H54 (cell line): ENCODE measurements at places on chromosomes 2 and 18.
A peak's percentile ranks its signal among the peaks of the same experiment; 100 is the strongest.

- DNase-seq = peak; percentile 22
Measured at GRCh38 chr2:62596061-62596921, 90.3 kb upstream of the TMEM17 start.

GRCh38 chr2:22454826-22455485, 930.0 kb upstream of the KLHL29 start:
- DNase-seq = no peak

- no peak for DNase-seq
Measured at GRCh38 chr2:198044777-198045176, 240.4 kb downstream of the PLCL1 start.

GRCh38 chr2:132439703-132440398, 23.2 kb downstream of the GPR39 start:
- DNase-seq = no peak

GRCh38 chr18:63975628-63976027, 5.7 kb downstream of the SERPINB8 start:
- DNase-seq = no peak

GRCh38 chr2:25198209-25198525, 29.8 kb upstream of the POMC start:
- DNase-seq = no peak

DNA sequence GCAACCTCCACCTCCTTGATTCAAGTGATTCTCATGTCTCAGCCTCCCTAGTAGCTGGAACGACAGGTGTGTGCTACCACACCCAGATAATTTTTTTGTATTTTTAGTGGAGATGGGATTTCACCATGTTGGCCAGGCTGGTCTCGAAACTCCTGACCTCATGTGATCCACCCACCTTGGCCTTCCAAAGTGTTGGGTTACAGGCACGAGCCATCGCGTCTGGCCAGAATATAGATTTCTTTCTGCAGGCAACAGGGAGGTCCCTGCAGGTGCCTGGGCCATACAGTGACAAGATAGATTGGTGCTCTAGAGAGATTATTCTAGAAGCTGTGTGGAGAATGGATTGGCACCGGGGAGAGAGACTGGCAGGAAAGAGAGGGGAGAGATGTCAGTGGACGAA, 13.3 kb downstream of the PLCD4 start:
- DNase-seq = no peak

DNA sequence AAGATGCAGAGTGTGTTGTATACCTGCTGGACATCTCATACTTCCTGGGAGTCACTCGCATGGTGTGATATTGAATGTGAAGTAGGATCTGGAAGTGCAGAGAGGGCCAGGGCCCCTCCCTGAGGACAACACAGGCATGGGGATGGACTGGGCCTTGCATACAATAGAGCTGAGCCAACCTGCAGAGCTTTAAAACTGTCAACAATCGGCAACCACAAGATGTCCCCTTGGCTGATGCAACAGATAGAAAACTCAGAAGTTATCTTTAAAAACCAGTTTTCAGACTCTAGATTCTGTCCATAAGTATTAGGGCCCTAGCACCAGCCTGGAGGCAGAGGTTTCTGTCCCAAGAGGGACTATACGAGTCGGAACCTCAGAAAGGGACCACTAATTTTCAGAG, 19.7 kb downstream of the EVA1A start:
- DNase-seq = no peak

DNA sequence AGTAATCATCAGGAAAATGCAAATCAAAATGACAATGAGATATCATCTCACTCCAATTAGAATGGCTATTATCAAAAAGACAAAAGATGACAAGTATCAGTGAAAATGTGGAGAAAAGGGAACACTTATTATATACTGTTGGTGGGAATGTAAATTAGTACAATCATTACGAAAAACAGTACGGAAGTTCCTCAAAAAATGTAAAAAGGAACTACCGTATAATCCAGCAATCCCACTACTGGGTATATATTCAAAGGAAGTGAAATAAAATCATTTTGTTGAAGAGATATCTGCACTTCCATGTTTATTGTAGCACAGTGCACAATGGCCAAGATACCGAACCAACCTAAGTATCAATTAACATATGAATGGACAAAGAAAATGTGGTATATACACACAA, 52.4 kb upstream of the TEX51 start:
- no peak for DNase-seq

DNA sequence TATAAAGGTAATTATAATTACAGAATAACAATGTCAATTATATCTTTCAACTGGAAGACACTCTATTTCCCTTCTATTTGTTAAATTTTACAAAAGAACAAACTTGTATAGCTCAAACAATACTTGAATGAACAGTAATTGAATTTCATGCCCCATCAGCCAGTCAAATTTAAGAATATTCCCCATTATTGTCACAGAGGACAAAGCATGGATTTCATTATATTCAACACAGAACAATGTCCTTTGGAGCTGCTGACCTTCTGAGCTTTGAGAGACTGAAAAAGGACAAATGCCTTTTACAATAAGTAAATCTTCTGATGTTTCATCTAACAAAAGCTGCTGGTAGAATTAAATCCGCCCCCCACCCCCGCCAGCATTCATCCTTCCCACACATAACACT, 187.5 kb upstream of the MC4R start:
- DNase-seq = no peak

GRCh38 chr2:207126724-207127308, 38.9 kb downstream of the KLF7 start:
- DNase-seq = no peak

- DNase-seq = no peak
Measured at GRCh38 chr18:62682371-62682770, 33.0 kb upstream of the PHLPP1 start.

DNA sequence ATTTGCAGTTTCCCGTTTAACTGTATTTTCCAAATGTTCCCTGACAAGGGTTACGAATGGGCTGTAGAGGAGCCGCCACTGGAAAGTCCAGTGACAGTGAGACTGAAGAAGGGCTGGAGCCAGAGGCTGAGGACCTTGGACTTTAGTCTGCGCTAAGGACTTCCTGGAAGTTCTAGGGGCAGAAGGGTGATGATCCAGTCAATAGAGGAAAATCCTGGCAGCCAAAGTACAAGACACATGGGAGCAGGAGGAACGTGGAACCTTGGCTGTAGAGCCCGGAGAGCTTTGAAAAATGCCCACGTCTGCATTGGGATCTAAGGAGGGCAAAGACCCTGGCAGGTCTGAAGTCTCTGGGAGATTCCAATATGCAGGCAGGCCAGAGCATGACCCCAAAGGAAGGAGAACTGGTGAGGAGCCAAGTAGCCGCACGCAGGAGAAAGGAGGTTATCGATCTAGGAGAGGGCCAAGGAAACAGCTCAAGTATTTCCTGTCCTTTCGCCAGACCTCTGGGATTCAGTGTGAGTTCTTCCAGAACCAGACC, 28.5 kb downstream of the MBP start:
- no peak for DNase-seq

- peak; percentile 47 for DNase-seq
Measured at GRCh38 chr2:47274054-47274782, 119.1 kb upstream of the STPG4 start.

GRCh38 chr18:57901825-57902589, 98.9 kb upstream of the ATP8B1 start:
- no peak for DNase-seq

GRCh38 chr2:13260402-13260801, 543.7 kb downstream of the TRIB2 start:
- no peak for DNase-seq

DNA sequence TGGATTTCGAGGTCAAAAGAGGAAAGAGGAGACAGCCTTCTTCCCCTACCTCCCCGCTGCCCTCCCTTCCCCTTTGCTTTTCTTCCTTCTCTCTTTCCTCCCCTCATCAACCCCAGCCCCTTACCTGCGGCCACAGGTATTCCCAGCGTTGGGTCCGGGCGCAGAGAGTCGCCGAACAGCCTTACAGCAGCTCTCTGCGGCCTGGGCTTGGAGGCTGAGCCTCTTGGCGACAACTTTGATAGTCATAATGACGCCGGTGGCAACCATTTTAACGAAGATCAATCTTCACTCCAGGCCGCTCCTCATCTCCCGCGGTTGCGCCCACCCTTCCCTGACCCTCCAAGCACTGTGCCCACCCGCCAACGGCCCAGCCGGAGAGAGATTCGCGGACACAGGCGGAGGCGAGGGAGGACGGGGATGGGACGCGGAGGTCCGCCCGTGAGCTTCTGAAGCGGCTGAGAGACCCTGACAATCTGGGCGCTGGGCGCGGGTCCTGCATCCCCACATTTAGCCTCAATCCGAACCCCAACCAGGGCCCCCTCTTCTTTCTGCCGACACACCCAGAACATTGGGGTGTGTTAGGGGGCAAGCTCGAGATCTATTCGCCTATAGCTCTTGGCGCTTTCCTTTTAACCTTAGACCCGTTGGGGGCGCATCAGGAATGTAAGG, 1.5 kb upstream of the EVX2 start:
- DNase-seq = no peak

DNA sequence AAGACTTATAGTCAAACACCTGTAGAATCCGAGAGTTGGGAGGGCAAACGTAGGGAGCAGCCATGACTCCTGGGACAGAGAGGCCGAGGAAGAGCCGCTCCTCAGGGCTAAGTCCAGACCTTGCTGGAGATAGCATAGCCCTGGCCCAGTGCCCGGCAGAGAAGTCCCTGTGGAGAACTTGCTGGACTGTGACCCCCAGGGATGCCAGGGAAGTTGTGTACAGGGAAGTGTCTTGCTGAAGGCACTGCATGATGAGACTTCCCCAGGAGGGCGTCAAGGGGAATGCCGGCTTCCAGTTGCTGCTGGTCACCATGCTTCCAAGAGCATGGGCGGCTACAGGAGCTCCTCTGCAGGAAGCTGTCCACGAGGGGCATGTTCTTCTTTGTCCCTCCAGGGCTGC, 8.6 kb upstream of the CNDP1 start:
- DNase-seq = no peak

DNA sequence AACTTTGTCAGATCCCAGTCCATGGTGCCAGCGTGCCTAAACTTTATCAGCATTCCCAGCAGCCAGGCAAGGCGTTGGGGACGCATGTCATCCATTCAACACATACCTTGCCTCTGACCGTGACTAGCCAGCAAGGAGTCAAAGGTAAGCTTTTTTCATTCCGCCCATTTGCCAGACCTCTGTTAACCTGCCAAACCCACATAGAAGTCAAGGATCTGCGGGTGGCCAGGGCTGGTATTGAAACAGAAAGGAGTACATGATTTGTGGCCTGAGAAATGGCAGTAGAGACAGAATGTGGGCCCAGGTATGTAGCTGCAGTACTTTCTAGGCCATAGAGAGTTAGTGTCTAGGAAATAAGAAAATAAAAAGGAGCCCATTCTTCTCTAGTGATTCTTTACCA, 240.2 kb downstream of the LTBP1 start:
- DNase-seq = no peak

DNA sequence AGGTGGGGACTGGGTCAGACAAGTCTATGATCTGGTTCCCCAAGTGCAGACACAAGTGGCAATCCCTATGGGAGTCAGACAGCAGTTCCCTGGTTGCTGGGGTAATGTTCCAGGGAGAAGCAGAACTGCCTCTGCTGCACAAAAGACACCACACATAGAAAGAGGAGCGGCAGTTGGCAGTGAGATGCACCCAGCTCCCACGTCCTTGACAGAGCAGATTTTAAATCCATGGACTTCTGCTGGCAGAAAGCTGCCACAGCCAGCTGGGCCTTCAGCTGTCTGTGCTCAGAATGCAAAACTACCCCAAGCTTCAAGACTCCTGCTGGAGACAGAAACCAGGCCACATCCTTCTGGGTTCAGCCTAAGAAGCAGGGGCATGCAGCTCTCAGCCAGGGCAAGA, 147.2 kb downstream of the ETAA1 start:
- no peak for DNase-seq

- no peak for DNase-seq
Measured at GRCh38 chr18:67243799-67244587, 272.5 kb downstream of the DSEL start.

DNA sequence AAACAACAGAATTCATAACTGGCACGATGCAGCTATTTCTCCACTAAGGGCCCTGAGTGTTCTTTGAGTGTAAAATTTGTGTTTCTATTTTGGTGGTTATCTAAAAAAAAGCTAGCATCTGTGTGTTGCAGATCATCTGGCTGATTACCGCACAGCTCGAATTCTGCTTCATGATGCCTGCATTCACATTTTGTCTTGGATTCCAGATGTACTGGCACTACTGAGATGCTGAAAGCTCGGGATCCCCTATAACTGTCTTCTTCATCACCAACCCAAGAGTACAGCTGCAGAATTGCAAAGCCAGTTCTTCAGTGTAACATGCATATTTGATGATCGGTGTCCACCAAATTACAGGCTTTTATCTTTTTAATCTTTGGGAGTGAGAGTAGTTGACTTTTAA, 51.6 kb upstream of the ZNF532 start:
- DNase-seq = no peak

- no peak for DNase-seq
Measured at GRCh38 chr2:43311276-43311675, 84.9 kb upstream of the ZFP36L2 start.

- DNase-seq = no peak
Measured at GRCh38 chr2:178990533-178991241, 59.2 kb downstream of the CCDC141 start.

DNA sequence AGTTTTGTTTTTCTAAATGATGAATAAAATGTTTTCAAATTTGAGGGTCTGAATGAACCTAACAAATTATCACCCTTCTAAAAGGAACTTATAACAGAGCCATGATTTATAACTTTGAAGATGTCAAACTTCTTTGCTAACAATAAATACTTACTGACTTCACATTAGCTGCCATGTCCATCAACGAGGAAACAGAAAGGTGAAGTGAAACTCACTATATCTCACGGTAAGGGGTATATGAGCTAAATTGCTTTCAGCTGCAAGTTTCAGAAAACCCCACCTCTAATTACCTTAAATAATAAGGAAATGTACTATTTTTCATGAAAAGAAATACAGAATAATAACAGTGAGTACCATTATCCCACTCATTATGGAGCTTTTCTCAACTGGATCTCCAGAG, 350.8 kb upstream of the NT5C1B start:
- DNase-seq = no peak

DNA sequence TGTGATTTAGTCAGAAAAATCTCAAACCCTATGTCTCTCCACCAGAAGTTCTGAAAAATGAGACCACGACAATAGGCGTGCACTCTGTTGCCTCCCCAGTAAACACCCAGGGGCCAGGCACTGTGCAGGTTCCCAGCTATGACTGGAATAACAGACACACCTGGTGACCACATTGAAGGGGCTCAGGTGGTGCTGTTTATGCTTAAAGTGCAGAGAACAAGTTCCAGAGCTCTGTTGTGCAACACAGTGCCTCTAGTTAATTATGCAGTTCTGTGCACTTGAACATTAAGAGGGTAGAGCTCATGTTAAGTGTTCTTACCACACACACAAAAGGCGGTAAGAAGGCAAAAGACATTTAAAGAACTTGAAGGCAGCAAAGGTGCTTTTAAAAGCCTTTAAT, 52.6 kb upstream of the AFF3 start:
- no peak for DNase-seq

DNA sequence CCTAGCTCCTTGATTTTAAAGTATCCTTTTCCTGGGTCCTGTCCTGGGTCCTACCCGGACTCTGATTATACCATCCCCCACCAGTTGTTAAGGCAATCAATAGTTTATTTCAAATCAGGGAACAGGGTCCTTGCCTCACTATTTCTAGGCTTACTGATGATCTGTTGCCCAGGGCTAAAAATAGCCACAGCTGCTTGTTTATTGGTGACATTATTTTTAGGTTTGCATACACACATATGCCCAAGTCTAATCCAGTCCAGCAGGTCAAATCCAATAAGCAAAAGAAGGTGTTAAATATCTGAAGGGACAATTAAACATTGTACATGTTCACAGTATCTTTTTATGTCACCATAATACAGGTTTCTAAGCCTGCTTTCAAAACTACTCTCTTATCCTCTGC, 66.0 kb downstream of the RAB10 start:
- no peak for DNase-seq
